ENCODE measurements at places on chromosomes 5 and 9.

DNA sequence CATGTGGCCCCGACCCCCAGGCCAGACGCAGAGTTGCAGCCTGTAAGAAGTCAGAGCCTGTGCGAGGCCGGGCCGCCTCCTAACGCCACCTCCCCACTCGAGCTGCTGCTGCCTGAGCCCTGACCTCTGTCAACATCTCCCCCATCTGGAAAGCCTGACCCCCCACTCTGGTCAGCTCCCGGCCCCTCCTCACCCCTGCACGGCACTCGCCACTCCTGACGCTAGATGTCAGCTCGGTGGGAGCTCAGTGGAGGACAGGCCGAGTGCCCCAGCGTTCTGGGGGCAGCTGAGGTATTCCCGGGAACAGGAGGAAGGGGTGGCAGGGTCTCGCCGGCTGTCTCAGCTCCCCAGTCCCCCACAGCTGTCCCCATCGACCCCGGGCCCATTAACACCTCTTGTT is 19.9 kb downstream of the LHX3 start:
- no peak for DNase-seq

DNA sequence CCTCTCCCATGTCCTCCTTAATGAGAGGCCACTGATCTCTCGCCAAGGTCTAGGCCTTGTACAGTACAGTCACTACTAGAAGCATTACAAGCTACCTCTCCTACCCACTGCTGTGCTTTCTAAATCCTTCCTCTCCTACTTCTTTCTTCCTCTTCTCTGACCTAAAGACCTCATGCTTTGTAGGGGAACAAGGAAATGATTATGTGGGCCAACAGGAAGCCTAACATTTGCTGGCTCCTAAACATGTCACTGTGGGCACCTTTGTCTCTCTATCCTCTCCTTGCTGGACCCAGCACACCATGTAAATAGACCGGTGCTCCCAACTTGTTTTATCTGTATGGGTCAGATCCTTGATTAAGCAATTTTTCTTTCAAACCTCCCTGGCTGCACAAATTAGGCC is 16.7 kb downstream of the SLC28A3 start:
- DNase-seq, result no peak

- DNase-seq, result no peak
These were observed 29.2 kb downstream of the SUSD1 start for GRCh38 chr9:112145886-112146285.

- DNase-seq, result no peak
These were observed 22.8 kb downstream of the LMNB1 start for GRCh38 chr5:126799780-126800179.
